ENCODE measurements at places on chromosomes 3 and 15. TPM values are rescaled to one million over a fixed set of nuclear protein-coding genes. Genes with fewer than 3 reads are reported as not detected.

DNA sequence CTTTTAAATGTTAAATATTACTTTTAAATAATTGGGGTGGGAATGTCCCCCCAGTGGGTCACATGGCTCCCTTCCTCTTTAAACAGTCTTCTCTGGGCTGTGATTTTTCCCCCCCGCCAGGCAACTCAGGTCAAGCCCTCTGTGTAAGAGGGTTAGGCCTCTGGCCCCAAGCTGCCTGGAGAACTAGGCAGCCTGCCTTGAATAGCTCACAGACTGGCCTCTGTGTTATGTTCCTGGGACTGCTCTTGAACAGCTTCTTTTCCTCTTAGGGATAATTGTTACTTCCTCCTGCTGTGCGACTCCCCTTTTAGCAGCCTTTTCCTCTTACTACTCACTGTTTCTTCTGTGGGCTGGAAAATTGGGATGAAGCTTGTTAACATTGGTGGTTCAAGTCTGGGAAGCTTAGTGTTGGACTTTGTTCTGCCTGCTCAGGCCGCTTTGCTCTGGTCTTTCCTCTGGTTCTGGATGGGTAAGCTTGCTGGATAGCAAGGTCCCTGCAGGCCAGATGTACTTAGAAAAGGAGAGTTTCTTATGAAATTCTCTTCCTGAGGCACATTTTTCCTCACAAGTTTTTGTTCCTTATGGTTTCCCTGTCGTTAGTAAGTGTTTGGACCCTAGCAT is 2.2 kb downstream of the TEX264 start:
- H3K36me3 ChIP-seq: peaks cover 17% of the 10 kb centered on the region
- DNase-seq: no peak
- H3K4me3 ChIP-seq: peak overlapping the region; percentile 32
- peaks cover 73% of the 10 kb centered on the region for H3K4me1 ChIP-seq
- H3K27me3 ChIP-seq: no peaks in the 10 kb centered on the region
- H3K27ac ChIP-seq: peak overlapping the region; percentile 18

DNA sequence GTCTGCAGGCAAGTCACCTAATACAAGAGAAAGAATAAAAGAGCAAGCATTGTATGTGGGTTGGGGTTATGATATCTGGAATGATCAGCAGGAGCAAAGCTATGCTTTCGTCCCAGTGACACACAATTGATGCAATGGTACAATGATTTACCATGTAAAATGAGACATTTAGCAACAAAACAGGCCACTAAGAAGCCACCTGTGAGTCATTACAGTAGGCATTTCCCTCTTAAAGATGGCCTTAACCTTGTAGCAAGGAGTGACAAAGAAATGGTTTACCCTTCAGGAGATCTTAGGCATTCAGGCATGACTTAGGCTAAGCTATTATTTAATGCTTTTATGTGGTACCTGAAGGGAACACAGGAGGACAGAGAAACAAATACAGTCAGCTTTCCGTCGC is 373.3 kb upstream of the RBMS3 start:
- peaks cover 6% of the 10 kb centered on the region for H3K27me3 ChIP-seq
- H3K36me3 ChIP-seq: no peaks in the 10 kb centered on the region
- H3K4me1 ChIP-seq: no peaks in the 10 kb centered on the region
- no peak overlapping the region for H3K27ac ChIP-seq
- H3K4me3 ChIP-seq: no peak overlapping the region

Gene DYNLT2B
- total RNA-seq: 8.8 TPM

Gene CHL1
- not detected for total RNA-seq

Gene FAM107A
- total RNA-seq: not detected

Gene TM4SF18
- not detected for total RNA-seq

DNA sequence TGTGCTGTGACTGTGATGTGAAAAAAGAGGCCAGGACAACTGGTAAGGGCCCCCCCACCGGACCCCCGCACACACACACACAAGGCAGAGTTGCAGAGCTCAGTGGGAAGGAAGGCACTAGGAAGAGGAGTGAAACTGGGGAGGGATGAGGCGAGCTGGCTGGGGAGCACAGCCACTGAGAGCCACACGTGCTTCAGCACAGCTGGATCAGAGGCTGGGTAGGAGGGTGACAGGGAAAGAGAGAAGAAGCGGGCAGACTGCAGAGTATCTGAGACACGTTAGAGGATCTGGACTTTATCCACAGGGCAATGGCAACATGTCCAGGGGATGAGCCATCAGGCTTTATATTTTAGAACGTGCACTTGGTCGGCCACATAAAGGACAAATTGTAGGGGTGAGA is 38.0 kb upstream of the TKT start:
- no peaks in the 10 kb centered on the region for H3K4me1 ChIP-seq
- no peak for DNase-seq
- no peak overlapping the region for H3K4me3 ChIP-seq
- H3K36me3 ChIP-seq: peaks cover 5% of the 10 kb centered on the region
- H3K27ac ChIP-seq: peak overlapping the region; percentile 4
- H3K27me3 ChIP-seq: no peaks in the 10 kb centered on the region

Gene SUSD5
- not detected for total RNA-seq

Gene GPR15
- total RNA-seq: 2.2 TPM

DNA sequence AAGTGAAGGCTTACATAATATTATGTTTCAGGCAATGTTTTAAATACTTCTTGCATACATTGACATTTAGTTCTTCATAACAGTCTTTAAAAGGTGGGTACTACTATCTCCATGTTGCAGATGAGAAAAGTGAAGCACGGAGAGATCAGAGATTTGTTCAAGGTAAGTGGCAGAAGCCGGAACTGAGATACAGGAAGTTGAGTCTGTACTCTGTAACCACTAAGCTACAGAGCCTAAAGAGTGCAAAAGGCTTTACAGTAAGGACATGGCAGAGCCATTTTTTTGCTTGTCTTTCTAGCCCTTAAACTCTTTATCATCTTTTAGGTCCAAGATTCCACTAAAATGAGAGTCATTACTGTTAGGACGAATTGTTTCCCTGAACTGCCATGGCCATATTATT is 186.5 kb upstream of the PEX5L start:
- H3K4me3 ChIP-seq: no peak overlapping the region
- H3K36me3 ChIP-seq: no peaks in the 10 kb centered on the region
- no peaks in the 10 kb centered on the region for H3K4me1 ChIP-seq
- DNase-seq: no peak
- H3K27me3 ChIP-seq: no peaks in the 10 kb centered on the region

GRCh38 chr15:71333136-71333700 is 217.9 kb downstream of the THSD4 start:
- no peak overlapping the region for H3K4me3 ChIP-seq
- H3K36me3 ChIP-seq: no peaks in the 10 kb centered on the region
- no peak overlapping the region for H3K27ac ChIP-seq
- H3K4me1 ChIP-seq: no peaks in the 10 kb centered on the region

- peaks cover 13% of the 10 kb centered on the region for H3K4me1 ChIP-seq
- H3K36me3 ChIP-seq: peaks cover 37% of the 10 kb centered on the region
- no peaks in the 10 kb centered on the region for H3K27me3 ChIP-seq
- peak; percentile 37 for DNase-seq
Measured at GRCh38 chr15:74573987-74574386, 33.0 kb downstream of the ARID3B start.

Gene LDHAL6B
- not detected for total RNA-seq

- H3K4me3 ChIP-seq: peak overlapping the region; percentile 55
- H3K27me3 ChIP-seq: peaks cover 20% of the 10 kb centered on the region
- no peak overlapping the region for H3K27ac ChIP-seq
Measured at GRCh38 chr15:28106294-28107110, 7.4 kb upstream of the OCA2 start.

All from activated CD8-positive, alpha-beta T cell treated with anti-CD3 and anti-CD28 coated beads for 36 hours (primary cell).